ENCODE measurements at places on chromosomes 7 and 10. TPM values are rescaled to one million over a fixed set of nuclear protein-coding genes. Genes with fewer than 3 reads are reported as not detected.

PVRIG gene
- polyA plus RNA-seq = 0.38 TPM

DNA sequence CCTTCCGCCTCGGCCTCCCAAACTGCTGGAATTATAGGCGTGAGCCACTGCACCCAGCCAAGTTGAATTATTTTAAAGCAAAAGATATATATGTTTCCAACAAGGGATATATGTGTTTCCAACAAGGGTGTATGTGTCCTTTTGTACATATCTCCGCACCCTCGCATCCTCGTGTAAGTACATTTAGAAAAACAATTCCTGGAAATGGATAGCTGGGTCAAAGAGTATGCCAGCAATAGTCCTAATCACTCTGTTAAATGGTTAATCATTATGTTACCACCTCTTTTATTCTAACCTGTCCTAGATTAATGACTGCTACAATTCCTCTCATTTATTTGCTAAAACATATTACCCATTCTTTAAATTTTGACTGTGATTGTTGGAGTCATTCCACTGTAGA, 28.0 kb downstream of the OR9A2 start:
- no peaks in the 10 kb centered on the region for H3K36me3 ChIP-seq
- H3K4me1 ChIP-seq = no peaks in the 10 kb centered on the region
- no peaks in the 10 kb centered on the region for H3K27me3 ChIP-seq

- no peak overlapping the region for H3K4me3 ChIP-seq
- H3K27me3 ChIP-seq = no peaks in the 10 kb centered on the region
- H3K27ac ChIP-seq = no peak overlapping the region
- H3K36me3 ChIP-seq = no peaks in the 10 kb centered on the region
- DNase-seq = no peak
Measured at GRCh38 chr10:45239642-45240041, 75.8 kb downstream of the OR13A1 start.

IL6 gene
- polyA plus RNA-seq = 1.6 TPM

GRCh38 chr10:23422003-23422411, 16.9 kb upstream of the OTUD1 start:
- no peak overlapping the region for H3K4me3 ChIP-seq
- no peaks in the 10 kb centered on the region for H3K27me3 ChIP-seq

ACSL5 gene
- 44.4 TPM for polyA plus RNA-seq

GRCh38 chr7:92135052-92135889, 994 bp upstream of the CYP51A1 start:
- H3K4me1 ChIP-seq = peaks cover 12% of the 10 kb centered on the region
- peak overlapping the region; percentile 86 for H3K27ac ChIP-seq
- H3K4me3 ChIP-seq = peak overlapping the region; percentile 90
- no peaks in the 10 kb centered on the region for H3K36me3 ChIP-seq

GRCh38 chr10:49080071-49080470, 35.3 kb downstream of the VSTM4 start:
- H3K27me3 ChIP-seq = no peaks in the 10 kb centered on the region
- no peak for DNase-seq
- H3K27ac ChIP-seq = no peak overlapping the region
- no peaks in the 10 kb centered on the region for H3K36me3 ChIP-seq
- no peak overlapping the region for H3K4me3 ChIP-seq
- no peaks in the 10 kb centered on the region for H3K4me1 ChIP-seq

GOLGA7B gene
- polyA plus RNA-seq = not detected

GRCh38 chr7:42096681-42097561, 140.1 kb downstream of the GLI3 start:
- no peaks in the 10 kb centered on the region for H3K36me3 ChIP-seq
- DNase-seq = no peak
- H3K27ac ChIP-seq = no peak overlapping the region
- H3K4me3 ChIP-seq = no peak overlapping the region
- H3K4me1 ChIP-seq = peaks cover 33% of the 10 kb centered on the region
- H3K27me3 ChIP-seq = no peaks in the 10 kb centered on the region

ACTR1A gene
- 79.4 TPM for polyA plus RNA-seq

DNA sequence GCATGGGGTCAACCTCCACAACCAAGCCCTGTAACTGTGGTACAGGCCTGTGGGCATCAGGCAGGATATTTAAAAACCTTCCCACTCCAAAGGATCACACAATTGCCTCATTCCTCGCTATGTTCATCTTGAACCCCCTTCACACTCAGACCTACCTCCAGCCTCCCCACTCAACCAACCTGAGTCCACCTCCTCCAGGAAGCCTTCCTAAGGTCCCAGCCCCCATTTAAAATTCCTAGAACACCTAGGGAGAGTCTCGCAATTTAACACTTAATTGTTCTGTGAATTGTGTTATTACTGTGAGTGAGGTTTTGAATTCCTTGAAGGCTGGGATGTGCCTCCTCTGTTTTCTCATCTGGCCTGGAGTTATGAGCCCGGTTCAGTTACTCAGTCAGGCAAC, 93.1 kb upstream of the SMNDC1 start:
- H3K27me3 ChIP-seq = no peaks in the 10 kb centered on the region
- no peaks in the 10 kb centered on the region for H3K4me1 ChIP-seq
- H3K4me3 ChIP-seq = no peak overlapping the region
- H3K27ac ChIP-seq = no peak overlapping the region
- no peak for DNase-seq

DNA sequence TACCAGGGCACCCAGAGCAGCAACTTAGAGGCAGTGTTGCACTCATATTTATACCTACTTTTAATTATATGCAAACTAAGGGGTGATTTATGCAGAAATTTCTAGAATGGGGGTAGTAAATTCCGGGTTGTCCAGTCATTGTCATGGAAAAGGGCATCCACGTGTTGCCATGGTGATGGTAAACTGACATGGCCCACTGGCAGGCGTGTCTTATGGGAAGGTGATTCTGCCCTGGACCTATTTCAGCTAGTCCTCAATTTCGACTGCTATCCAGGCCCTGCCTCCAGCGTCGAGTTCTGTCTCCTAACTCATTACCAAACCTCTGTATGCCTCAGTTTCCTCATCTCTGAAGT, 12.8 kb downstream of the SNX8 start:
- H3K36me3 ChIP-seq = no peaks in the 10 kb centered on the region
- DNase-seq = no peak
- peaks cover 15% of the 10 kb centered on the region for H3K4me1 ChIP-seq
- no peak overlapping the region for H3K4me3 ChIP-seq

- H3K36me3 ChIP-seq = no peaks in the 10 kb centered on the region
- H3K4me3 ChIP-seq = no peak overlapping the region
Measured at GRCh38 chr10:77641788-77642397, 4.3 kb upstream of the KCNMA1 start.

DNA sequence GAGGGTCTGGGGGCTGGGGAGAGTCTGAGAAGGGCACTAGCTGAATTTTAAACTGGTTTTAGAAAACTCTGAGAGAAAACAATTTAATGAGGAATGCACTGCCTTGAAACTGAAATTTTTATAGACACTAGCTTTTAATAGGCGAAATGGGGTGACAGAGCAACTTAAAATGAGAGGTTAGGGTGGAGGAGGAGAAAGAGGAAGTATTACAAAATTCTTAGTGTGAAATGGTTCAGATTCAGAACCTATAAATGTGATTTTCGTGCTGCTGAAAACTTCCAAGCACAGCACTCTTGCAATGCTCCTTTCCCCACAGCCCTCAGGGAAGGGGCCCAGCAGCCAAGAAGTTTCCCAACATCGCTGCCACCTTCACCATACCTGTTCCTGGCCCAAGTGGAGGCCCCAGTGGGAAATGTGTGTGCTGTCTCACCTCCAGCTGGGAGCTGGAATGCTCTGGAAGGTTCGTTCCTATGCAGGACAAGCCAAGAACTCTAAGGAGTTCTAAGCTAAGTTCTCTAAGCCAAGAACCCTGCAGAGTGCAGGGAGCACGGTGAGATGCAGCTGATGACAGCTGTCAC, 60.0 kb downstream of the ATXN7L1 start:
- no peak overlapping the region for H3K4me3 ChIP-seq
- H3K27me3 ChIP-seq = no peaks in the 10 kb centered on the region
- peaks cover 32% of the 10 kb centered on the region for H3K4me1 ChIP-seq
- DNase-seq = peak; percentile 46

DNA sequence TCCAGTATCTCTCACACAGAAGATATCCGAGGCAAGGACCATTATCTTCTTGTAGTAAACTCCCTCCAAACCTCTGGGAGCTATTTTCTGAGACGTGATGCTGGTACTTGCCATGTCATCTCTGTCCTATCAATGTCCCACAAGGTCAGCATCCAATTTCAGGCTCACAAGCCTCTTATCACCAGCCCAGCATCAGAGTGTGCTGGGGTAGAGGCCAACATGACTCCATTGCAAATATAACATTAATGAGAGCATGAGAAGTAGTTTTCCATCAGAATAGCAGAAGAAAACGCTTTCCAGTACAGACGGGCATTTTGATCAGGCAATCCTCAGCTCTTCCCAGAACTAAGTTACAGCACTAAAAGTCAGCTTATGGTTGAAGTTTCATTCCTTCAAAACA, 5.6 kb downstream of the MORN4 start:
- H3K36me3 ChIP-seq = no peaks in the 10 kb centered on the region
- H3K4me1 ChIP-seq = peaks cover 2% of the 10 kb centered on the region
- no peaks in the 10 kb centered on the region for H3K27me3 ChIP-seq
- no peak overlapping the region for H3K4me3 ChIP-seq
- DNase-seq = no peak

- H3K36me3 ChIP-seq = no peaks in the 10 kb centered on the region
- H3K27ac ChIP-seq = no peak overlapping the region
- H3K27me3 ChIP-seq = no peaks in the 10 kb centered on the region
- no peak overlapping the region for H3K4me3 ChIP-seq
Measured at GRCh38 chr7:100983451-100984187, 14.3 kb downstream of the MUC12 start.

- no peaks in the 10 kb centered on the region for H3K36me3 ChIP-seq
- no peak overlapping the region for H3K27ac ChIP-seq
- H3K27me3 ChIP-seq = no peaks in the 10 kb centered on the region
- no peaks in the 10 kb centered on the region for H3K4me1 ChIP-seq
- no peak overlapping the region for H3K4me3 ChIP-seq
- no peak for DNase-seq
Measured at GRCh38 chr7:40675741-40676140, 540.9 kb downstream of the SUGCT start.

- H3K27me3 ChIP-seq = peaks cover 29% of the 10 kb centered on the region
- peak overlapping the region; percentile 52 for H3K4me3 ChIP-seq
- DNase-seq = peak; percentile 63
- H3K27ac ChIP-seq = peak overlapping the region; percentile 80
Measured at GRCh38 chr7:13990319-13990983, 985 bp upstream of the ETV1 start.

GRCh38 chr10:124318811-124319210, 99.9 kb downstream of the OAT start:
- no peak overlapping the region for H3K27ac ChIP-seq
- H3K36me3 ChIP-seq = no peaks in the 10 kb centered on the region
- H3K4me1 ChIP-seq = peaks cover 12% of the 10 kb centered on the region
- no peak overlapping the region for H3K4me3 ChIP-seq
- DNase-seq = no peak

DNA sequence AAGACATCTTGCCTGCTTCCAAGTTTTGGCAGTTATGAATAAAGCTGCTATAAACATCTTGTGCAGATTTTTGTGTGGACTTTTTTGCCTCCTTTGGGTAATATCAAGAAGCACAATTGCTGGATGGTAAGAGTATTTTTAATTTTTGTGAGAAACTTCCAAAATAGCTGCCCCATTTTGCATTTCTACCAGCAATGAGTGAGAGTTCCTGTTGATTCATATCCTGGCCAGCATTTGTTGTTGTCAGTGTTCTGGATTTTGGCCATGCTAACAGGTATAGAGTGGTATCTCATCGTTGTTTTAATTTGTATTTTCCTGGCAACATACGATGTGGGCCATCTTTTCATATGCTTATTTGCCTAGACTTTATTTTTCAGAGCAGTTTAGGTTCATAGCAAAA, 53.9 kb downstream of the BTAF1 start:
- peaks cover 97% of the 10 kb centered on the region for H3K36me3 ChIP-seq
- H3K27ac ChIP-seq = no peak overlapping the region
- DNase-seq = no peak
- H3K4me1 ChIP-seq = no peaks in the 10 kb centered on the region

GRCh38 chr10:62284221-62284620, 15.6 kb upstream of the RTKN2 start:
- H3K27ac ChIP-seq = no peak overlapping the region
- no peak overlapping the region for H3K4me3 ChIP-seq
- H3K36me3 ChIP-seq = no peaks in the 10 kb centered on the region

DNA sequence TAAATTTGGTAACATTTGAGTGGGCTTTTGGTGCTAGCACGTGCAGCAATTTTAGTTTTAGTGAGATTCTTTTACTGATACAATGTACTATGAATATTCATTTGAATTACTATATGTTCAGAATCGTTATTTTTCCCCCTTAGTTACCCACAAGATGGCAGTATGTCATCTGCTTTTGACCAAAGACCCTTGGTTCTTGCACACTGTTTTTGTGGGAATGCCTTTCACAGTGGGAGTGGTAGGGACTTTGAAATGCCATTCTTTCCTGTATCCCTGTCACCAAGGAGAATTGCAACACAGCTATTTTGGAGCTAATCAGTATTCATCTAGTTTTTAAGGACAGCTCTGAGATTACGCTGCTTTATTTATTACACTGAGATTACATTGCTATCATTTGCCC, 40.6 kb downstream of the SEC23IP start:
- no peak overlapping the region for H3K4me3 ChIP-seq
- DNase-seq = no peak
- H3K27me3 ChIP-seq = no peaks in the 10 kb centered on the region
- no peak overlapping the region for H3K27ac ChIP-seq

DNA sequence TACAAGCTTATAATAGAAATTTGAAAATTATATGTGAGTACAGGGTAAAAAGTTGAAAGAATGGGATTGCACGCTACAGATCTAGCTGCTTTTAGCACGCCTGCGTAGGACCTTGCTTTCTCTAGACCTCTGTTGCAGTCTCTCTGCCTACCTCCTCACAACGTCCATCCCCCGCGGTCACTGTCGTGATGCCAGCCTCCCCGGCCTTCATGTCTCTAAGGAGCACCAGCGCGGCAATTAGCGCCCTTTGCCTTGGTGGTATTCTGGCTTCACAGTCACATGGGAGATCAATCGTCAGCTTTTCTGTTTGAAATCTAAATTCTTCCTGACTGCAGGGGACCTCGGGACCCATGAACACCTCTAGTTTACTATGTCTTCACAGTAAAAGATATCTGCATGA, 131.3 kb downstream of the EGFR start:
- H3K4me1 ChIP-seq = no peaks in the 10 kb centered on the region
- no peak for DNase-seq
- no peaks in the 10 kb centered on the region for H3K36me3 ChIP-seq
- H3K27me3 ChIP-seq = no peaks in the 10 kb centered on the region

GJD4 gene
- polyA plus RNA-seq = not detected

- H3K27me3 ChIP-seq = no peaks in the 10 kb centered on the region
- H3K4me1 ChIP-seq = no peaks in the 10 kb centered on the region
- DNase-seq = no peak
- no peaks in the 10 kb centered on the region for H3K36me3 ChIP-seq
- H3K4me3 ChIP-seq = no peak overlapping the region
Measured at GRCh38 chr7:15848901-15849300, 162.4 kb upstream of the MEOX2 start.

DNA sequence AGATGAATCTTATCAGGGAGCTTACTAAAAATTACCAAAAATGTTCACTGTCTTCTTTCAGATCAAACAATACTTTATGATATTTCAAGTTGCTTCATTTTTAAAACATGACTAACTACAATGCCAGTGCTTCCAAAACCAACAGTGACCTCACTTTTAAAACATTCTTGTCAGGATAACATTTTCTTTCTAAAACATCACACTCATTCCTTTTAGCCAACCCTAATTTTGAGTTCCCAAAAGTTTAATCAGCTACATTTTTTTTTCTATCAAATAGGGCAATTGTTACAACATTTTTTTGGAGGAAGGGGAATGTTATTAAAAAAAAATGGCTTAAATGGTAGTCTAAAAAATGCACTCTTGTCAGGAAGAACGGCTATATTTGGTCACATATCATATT, 37.3 kb downstream of the RTKN2 start:
- H3K4me3 ChIP-seq = no peak overlapping the region
- H3K27ac ChIP-seq = no peak overlapping the region
- H3K27me3 ChIP-seq = no peaks in the 10 kb centered on the region
- H3K4me1 ChIP-seq = no peaks in the 10 kb centered on the region
- H3K36me3 ChIP-seq = no peaks in the 10 kb centered on the region
- no peak for DNase-seq
